ENCODE measurements at places on chromosomes 2 and 18.

DNA sequence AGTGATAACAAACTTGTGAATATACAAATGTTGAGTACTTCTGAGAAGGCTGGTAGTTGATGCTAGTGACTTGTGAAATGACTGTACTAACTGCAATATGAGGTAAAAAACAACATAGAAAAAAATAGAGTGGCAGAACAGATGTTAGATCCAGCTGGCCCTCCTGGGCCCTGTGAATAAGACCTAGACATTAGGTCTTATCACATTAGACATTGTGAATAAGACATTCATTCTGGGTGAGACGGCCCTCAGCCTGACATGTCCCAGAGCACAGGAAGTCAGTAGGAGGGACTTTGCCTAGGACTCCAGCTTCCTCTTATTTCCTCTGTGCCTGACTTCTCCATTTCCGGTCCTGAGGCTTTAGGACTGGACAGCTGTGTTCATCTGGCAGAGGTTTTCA lies 22.9 kb downstream of the DOK1 start:
- peak; percentile 76 for DNase-seq

DNA sequence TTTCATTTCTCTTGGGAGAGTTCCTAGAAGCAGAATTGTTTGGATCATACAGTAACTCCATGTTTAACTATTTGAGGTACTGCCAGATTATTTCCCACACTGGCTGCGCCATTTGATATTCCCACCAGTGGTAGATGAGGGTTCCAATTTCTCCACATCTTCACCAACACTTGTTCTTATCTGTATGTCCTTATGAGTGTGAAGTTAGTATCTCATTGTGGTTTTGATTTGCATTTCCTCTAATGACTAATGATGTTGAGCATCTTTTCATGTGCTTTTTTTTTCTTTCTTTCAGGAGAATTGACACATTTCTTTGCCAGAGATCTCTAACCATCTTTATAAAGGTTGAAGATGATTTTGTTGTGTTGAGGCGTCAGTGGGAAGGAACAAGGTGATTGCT lies 4.1 kb upstream of the MGAT5 start:
- peak; percentile 15 for DNase-seq

DNA sequence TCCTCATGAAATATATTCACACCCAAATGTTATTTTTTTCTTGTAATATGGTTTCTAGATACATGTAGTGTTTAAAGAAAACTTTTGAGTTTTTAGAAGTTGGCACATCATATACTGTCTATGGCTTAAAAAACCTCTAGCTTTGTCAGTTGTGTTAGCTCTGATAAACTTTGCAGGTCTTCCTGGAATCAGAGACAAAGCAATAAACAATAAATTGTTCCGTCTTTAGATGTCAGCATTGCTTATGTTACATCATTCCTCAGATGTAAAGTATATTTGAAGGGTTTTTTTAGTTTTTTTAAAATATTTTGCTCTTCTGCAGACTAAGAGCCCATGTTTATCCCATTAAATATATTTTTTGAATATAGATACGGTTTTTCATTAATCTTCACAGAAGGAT lies 145.1 kb downstream of the GPD2 start:
- DNase-seq, result peak; percentile 81

DNA sequence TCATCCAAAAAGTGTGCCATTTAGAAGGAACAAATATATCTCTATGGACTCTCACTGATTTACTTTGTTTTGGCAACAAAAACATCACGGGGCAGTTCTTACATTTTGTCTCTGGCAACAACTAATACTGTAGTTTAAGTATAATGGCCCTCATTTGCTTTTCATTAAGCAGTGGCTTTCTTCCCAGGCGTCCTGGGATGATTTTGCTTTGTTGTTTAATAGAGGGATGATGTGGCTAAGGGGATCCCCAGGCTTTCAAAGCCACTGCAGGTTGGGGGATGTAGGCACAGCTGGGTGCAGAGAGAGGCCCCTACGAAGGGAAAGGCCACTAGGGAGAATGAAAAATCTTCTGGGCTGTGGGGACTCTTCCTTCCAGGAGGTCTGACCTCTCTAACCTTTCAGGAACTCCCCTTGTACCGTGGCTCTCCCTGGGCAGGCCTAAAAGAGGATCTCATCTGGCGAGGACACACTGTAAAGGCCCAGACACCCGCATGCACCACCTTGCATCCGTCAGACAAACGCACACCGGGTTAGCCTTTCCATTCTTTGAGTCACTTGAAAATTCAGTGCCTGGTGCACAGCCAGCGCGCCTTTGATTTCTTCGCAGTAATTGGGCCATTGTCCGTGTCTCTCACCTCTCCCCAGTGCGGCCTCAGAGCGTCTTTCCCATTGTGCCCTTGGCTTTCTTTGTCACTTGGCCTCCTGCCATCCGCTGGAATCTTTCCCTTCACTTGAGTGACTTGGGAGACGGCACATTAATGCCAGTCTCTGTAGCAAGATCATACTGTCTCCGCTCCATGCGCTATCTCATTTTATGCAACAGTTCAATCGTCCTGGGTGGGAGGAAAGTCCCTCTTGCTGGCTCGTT lies 40.3 kb upstream of the AFF3 start:
- DNase-seq, result no peak

DNA sequence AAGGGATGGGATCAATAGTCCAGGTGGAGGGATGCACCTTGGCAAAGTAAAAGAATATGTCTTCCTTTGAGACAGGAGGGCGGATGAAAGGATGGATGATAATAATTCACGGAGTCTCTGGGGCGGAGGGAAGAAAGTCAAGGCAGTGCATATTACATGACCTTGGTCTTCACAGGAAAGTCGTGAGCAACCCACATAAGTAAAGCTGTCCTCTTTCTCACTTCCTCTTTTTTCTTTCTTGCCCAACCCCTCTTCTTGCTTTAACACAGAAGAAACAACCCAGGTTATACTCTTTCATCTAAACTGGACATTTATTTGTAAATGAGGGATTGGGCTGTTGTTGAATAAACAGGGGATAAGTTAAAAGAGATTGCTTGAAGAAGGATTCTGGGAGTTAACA lies 168.7 kb upstream of the SKOR2 start:
- DNase-seq, result peak; percentile 67

GRCh38 chr2:139317259-139317658 lies 537.1 kb upstream of the NXPH2 start:
- DNase-seq, result no peak

GRCh38 chr18:10213526-10213925 lies 240.9 kb upstream of the APCDD1 start:
- DNase-seq, result peak; percentile 69

DNA sequence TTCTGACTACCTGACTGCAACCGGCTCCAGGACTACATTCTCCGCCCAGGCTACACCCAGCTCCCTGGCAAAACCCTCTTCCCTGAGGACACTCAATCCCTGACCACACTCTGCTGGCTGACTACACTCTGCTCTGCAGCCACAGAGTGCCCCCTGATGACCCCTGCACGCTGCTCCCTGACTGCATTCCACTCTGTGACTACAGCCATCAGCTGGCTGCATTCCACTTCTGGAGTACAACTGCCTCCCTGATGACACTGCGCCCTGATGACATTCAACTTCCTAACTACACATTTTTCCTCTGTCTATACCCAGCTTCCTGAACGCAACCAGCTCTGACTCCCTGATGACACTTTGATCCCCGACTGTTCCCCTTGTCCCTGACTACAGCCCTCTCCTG lies 71.3 kb upstream of the NRXN1 start:
- no peak for DNase-seq

DNA sequence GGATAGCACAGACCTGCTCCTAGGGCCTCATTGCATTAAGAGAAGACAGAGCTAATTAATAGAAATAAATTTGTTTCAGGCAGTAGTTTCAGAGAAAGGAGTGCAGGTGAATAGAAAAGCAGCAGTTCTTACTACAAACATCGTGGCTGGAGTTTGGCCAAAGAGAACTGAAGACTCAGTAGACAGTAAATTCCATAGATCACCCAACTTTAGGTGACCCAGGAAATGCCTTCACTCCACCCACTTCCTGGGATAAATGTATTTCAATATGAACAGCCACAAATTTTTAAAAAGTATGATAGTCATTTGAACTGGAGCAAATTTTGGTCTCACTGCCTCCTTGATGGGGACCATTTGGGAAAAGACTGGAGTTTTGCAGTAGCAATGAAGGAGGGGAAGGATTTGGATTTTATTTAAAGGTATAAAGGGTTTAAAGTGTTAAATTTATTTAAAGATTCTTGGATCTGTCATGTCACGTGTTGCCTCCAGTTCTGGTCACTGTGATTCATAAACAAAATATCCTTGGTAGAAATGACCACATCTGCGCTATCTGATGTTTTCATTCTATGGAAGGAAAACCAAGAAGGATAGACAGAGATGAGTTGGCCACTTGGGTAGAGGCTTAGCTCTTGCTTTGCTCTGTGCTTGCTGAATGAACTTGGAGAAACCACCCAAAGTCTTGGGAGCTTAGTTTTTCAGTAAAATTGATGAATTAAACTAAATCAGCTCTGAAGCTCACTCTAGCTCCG lies 390.2 kb downstream of the THSD7B start:
- DNase-seq, result no peak

DNA sequence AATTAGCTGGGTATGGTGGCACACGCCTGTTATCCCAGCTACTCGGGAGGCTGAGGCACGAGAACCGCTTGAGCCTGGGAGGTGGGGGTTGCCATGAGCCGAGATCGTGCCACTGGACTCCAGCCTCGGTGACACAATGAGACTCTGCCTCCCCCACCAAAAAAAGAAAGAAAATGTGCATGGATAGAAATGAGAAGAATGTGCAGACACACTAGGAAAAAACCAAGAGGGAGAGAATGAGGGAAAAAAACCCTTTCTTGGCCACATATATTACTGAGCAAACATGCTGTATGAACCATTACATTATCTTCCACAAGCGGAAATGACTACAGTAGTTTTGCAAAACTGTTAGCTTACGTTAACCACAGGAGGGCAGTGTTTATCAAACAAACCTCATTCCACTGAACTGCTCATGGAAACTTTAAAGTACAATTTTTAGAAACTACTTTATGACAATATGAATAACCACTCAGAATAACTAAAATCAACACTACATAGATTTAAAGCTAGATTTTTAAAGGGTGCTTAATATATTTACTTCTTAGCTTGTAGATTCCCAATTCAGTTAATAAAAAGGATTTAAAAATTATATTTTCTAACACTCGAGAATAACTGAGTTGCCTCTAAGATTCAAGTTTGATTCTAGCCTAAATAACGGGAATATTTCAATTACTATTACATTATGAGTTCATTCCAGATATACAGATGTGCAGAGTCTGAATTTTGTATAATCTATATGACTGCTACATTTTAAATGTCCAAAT lies 26.4 kb downstream of the ASXL2 start:
- DNase-seq, result peak; percentile 89

GRCh38 chr2:48414980-48415835 lies 114.7 kb upstream of the STON1 start:
- peak; percentile 21 for DNase-seq

GRCh38 chr2:486371-486770 lies 190.8 kb downstream of the TMEM18 start:
- no peak for DNase-seq

DNA sequence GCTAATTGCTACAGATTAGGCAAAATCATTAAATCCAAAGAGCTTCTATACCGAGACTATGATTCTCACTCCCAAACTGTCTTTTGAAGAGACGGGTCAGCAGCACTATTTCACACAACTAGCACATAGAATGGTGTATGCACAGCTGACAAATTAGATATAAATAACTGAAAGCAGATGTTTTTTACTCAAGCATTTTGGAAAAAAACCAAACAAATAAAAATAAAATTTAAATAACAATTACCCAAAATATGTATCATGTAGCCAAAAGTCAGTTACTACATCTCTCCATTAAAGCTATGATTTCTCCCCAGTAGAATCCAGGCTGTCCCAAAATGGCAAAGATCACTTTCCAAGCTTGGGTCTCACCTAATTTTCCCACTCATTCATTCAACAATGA lies 107.9 kb downstream of the TMEM163 start:
- no peak for DNase-seq

DNA sequence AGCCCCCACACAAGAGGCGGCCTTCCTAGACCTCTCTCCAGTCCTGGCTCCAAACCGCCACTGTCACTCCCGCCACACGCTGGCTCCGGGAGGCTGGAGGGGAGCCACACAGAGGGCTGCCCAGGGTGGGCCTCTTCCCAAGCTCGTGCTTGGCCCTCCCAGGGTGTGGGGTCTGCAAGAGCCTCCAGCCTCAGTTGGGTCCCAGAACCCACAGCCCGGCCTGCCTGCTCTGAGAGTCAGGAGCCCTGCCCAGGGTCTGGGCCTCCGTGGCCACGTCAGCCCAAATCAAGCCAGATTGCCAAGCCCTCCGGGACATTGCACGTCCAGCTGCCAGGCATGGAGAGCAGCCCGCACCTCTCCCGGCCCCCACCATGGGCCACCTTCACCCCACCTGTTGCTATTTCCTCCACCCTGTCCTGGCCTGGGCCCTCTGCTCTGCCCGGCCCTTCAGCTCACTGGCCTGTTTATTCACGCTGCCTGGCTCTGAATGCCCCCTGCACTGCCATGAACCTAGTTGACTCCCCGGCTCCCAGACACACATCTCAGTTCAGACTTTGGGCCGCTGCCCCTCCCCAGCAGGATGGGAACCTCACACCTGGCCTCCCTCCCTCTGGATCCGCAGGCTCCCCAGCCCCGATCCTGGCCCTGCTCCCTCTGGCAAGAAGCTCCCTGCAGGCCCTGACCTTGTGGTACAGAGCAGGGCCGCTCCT lies 61.0 kb downstream of the BIN1 start:
- DNase-seq, result no peak

DNA sequence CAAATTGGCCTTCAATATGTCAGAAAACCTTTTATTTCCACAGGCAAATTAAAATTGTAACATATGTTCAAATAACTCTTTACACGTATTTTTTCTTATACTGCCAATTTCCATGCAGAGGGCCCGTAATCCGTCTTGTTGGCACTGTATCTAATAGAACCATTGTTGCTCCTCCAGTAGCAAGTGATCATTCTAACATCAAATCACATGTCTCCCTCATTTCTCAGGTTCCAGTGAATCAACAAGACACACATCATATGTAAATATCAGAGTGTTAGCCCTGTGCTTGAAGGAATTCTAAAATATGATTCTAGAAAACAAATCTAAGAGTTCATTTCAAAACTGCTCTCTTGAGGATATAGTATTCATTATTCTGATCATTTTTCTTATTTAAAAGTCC lies 834.3 kb downstream of the LRRTM4 start:
- no peak for DNase-seq

- no peak for DNase-seq
These were observed 24.7 kb downstream of the IL1B start for GRCh38 chr2:112811841-112812306.

GRCh38 chr2:158693476-158693875 lies 101.6 kb upstream of the DAPL1 start:
- no peak for DNase-seq

DNA sequence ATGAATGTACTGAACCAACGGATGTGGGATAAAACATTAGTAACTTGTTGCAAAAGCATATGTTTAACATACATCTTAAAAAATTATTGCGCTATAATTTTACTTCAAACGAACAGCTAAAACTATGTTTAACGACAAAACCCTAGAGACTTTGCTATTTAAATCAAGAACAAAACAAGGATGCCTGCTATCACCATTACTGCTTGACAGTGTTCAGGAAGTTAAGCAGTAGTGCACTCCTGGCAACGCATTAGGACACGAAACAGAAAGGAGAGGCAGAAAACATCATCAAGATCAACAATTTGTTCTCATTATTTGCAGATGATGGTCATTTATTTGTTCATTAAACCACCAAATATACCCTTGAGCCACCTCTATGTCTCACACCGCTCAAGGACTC lies 151.9 kb downstream of the GALNT1 start:
- DNase-seq, result no peak

- DNase-seq, result no peak
These were observed 13.9 kb upstream of the SULT1C4 start for GRCh38 chr2:108363908-108364225.

All from OCI-M1 (cell line).